Esophagus squamous epithelium (tissue), 5 donors: ENCODE measurements at places on chromosomes 4 and X.

- DNase-seq: no peak
Observed at GRCh38 chr4:88017516-88018297, 10.3 kb downstream of the PKD2 start.

DNA sequence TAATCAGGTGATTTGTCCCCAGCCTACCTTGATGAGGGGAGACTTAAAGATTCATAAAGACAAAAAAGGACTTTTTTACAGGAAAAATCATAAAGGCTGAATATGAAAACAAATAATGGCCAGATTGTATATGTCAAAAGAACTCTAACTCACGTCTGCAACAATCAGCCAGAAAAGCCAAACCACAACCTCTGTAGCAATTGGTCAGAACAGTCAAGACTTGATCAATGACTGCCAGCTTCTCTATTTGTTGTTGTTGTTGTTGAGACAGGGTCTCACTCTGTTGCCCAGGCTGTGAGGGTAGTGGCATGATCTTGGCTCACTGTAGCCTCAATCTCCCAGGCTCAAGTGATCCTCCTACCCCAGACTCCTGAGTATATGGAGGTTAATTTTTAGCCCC, 35.9 kb upstream of the PPA2 start:
- no peak for DNase-seq

DNA sequence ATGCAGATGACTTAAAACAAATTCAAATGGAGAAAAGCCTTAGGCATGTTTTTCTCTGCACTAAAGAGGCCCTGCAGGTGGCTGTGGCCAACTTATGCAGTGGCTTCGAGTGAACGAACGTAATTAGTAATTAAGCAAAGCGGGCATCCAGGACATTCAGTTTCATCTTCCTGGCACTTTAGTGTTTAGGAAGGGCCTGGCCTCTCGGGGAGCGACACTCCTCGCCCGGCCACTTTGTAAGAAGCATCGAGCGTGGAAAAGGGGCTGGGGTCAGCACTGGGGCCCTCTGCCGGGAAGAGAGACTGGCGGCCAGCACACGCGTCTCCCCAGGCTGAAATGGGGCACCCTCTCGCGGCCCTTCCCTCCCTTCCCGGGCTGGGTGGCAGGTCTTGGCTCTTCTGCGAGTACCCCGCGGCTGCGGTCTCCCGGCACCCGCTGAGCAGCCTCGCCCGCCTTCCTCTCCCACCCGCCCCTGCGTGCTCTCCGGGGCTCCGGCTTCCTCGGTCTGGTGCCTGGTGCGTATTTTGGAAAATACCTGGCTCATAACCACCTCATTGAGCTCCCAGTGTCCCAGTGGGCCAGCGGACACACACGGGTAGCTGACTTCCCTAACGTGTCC, 677 bp upstream of the CYP4V2 start:
- no peak for DNase-seq

- DNase-seq: no peak
Observed at GRCh38 chr4:120692964-120693363, 229.6 kb downstream of the PRDM5 start.

- DNase-seq: no peak
Observed at GRCh38 chr4:53617101-53617680, 25.9 kb upstream of the LNX1 start.

GRCh38 chr4:6812766-6813165, 30.2 kb downstream of the KIAA0232 start:
- no peak for DNase-seq

- no peak for DNase-seq
Observed at GRCh38 chr4:53571936-53572599, 19.2 kb downstream of the LNX1 start.

DNA sequence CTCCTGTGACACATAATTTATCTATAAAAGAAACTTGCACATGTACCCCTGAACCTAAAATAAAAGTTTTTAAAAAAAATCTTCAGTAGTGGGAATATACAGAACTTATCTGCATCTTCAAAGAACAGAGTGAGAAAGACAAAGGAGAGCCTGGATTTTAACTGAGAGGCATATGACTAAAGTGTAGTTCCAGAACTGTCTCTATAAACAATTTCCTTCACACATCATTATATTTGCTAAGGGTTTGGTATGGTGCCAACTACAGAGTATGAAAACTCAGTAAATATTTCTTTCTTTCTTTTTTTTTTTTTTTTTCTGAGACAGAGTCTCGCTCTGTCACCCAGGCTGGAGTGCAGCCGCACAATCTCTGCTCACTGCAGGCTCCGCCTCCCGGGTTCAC, 49.9 kb upstream of the NFKB1 start:
- no peak for DNase-seq

GRCh38 chrX:51334276-51334675, 1.7 kb downstream of the NUDT10 start:
- DNase-seq: no peak

DNA sequence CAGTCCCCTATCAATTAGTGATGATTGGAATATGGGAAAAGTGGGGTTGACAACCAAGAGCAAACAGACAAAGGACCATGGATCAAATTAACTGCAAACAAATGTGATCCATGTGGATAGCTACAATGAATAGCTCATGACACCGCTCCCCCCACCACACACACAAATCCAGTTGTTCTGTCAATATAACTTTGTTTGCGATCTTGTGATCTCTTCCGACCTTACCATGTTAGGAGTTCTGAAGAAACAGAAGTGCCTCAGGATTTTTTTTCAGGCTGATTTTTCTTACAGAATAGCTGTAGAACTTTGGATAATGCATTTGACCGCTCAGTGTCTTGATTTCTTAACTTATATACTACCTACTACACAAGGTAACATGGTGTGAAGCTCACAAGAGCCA, 116.6 kb downstream of the SH2D1A start:
- no peak for DNase-seq

DNA sequence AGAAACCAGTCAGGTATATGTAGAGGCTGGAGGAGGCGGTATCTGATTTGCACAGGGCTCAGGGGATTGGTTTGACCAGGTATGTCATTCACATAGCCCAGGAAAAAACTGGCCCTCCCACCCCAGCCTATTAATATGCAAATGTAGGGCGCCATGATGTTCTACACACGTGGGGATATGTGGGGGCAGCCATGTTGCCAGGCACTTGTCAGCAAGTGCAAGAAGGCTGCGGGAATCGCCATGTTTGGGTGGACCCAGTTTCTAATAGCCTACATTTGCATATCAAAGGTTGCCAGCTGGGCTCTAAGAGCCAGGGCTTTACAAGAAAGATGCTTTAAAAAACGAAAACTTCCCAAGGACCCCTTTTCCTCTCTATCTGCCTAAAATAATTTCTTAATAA, 335.1 kb downstream of the SMARCA1 start:
- no peak for DNase-seq

DNA sequence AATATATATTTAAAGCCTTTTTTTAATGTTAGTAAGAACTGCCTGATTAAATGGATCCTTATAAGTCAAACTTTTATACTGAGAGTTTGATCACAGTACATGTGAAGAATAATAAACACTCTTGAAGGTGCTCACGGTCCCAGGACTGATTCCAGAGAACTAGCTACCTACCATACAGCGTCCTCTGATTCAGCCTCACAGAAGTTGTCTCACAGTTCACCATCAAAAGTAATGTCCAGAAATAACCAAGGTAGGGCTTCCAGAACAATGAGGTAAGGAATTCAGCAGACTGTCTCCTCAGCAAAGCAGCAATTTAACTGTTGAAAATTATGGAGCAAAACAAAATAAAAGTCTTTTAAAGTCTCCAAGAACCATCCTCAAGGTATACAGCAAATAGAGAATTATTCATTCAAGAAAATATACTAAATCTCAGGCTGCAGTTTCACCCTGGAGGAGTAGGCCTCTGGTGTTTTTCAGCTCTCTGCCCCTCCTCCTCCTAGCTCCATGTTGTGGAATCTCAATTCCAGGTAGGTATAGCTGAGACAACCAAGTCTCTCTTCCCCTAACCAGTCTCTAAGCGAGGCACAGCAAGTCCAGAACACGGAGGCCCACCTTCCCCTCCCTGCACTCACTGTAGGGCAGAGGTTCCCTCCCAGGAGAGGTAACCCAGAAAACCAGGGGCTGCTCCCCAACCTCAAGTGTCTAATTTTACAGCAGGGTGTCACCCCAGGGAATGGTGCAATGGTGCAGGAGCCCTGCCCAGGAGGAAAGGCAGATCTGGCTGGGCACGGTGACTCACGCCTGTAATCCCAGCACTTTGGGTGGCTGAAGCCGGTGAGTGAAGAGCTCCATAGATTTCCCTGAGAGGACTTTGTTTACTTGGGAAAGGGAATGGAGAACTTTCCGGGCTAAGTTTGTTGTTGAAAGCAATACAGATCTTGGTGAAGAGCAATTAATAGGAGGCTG, 28.6 kb downstream of the FAM241A start:
- no peak for DNase-seq

DNA sequence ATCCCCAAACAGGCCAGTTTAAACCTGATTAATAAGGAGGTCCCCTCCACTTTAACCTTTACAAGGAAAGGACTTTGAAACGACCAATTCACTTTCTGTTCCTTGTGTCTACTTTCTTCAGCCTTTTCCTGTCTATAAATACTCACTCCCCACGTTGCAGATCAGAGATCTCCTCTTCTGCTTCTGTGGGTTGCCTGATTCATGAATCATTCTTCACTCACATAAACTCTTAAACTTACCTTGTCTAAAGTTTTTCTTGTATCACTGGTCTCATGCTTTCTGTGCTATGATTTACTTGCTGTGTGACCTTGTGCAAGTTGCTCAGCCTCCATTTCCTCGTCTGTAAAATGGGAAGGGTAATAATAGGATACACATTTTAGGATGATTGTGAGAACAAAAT, 236.1 kb downstream of the QDPR start:
- DNase-seq: no peak

- DNase-seq: no peak
Observed at GRCh38 chrX:154698630-154699248, 45.4 kb upstream of the CTAG2 start.

- no peak for DNase-seq
Observed at GRCh38 chr4:182740256-182740655, 176.9 kb downstream of the DCTD start.

DNA sequence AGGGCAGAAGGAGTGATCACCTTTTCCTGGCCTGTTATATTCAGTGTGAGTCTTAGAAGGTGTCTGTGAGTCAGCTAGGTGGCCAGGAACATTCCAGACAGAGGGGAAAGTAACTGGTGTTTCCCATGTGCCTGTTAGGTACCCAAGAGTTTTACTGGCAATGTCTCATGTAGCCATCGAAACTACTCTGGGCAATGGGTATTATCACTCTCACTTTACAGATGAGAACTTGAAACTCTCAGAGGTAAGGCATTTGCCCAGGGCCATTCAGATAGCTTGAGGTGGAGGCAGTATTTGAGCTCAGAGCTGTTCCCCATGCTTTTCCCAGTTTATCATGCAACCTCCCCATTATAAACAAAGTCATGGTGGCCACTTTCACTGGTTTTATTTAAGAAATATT, 80.4 kb upstream of the NHS start:
- DNase-seq: no peak

- no peak for DNase-seq
Observed at GRCh38 chrX:13432414-13433297, 112.8 kb upstream of the ATXN3L start.

DNA sequence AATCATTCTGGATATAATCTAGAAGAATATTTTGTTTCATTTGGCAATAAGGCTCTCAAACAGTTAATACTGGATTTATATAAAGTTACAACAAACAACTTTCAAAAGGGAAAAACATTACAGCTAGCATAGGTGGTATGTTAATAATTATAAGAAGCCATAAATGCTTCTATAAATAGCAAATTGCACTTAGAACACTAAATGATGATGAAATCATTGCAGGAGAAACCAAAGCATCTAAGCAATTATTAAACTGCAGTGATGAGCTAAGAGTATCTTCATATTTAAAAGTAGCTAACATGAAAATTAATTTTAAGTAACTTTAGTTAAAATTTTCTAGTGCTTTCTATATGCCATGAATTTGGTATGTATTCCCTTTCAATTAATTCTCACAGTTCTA, 189.5 kb downstream of the CENPC start:
- no peak for DNase-seq

DNA sequence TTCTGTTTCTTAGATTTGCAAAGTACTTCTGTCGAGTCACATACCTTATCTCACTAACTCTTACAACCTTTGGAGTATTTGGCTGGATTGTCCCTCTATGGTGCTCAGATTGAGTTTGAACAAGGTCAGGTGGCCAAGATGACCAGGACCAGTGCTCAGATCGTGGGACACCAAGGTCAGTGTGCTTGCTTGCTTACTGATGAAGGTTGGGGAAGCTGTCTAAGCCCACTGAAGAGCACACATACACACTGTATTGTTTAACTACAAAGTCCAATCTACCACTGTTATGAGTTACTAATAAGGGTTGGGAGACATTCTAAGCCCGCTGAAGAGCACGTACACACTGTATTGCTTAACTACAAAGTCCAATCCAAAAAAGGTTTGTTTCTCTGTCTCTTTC, 53.7 kb downstream of the TAB3 start:
- no peak for DNase-seq

DNA sequence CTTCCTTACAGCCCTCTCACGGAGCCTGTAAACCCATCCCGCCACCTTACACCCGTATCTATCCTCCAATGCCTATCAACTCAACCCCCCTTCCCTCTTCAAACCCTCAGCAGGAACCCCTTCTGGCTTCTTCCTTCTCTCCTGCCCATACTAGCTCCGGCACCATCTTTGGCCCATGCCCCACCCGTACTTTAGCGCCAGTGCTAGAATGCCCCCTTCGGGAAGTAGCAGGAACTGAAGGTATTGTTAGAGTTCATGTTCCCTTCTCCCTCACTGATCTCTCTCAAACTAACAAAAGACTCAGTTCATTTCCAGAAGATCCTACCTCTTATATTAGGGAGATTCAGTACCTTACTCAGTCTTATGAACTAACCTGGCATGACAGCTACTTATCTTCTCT, 2.7 kb upstream of the UGT2B15 start:
- DNase-seq: no peak

GRCh38 chr4:162509333-162509732, 345.5 kb upstream of the FSTL5 start:
- DNase-seq: no peak

- no peak for DNase-seq
Observed at GRCh38 chrX:46325312-46325877, 219.8 kb downstream of the ZNF674 start.

- no peak for DNase-seq
Observed at GRCh38 chr4:156290811-156291210, 337.1 kb upstream of the CTSO start.

DNA sequence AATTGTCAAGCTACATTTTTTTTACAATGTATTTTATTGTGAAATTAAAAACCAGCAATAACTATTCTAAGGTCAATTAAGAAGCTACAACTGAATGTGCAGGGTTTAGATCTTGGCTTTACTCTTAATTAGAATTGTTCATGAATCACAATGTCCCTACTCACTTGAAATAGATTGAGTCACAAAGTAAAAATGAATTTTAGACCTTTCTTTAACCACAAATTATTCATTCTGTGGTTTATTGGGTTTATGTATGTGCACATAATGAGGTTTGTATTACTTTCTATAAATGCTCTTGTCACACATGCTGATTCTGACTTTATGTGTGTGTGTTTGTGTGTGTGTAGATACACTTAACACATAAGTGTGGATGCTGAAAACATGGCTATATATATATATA, 647.0 kb upstream of the AADAT start:
- no peak for DNase-seq
